ENCODE measurements at places on chromosomes 5 and 9. TPM values are rescaled to one million over a fixed set of nuclear protein-coding genes. Genes with fewer than 3 reads are reported as not detected.

The CDHR2 gene
- total RNA-seq = 0.12 TPM

The MYOT gene
- not detected for total RNA-seq

The PCDHB8 gene
- 0.30 TPM for total RNA-seq

The GPR21 gene
- not detected for total RNA-seq

The CDKN2B gene
- total RNA-seq = not detected

The BRINP1 gene
- 0.17 TPM for total RNA-seq

The ZNF354C gene
- 0.74 TPM for total RNA-seq

The FREM1 gene
- total RNA-seq = not detected

The IL7R gene
- 0.36 TPM for total RNA-seq

The ROPN1L gene
- total RNA-seq = 2.1 TPM

The GLDC gene
- total RNA-seq = 13.6 TPM

The RNF183 gene
- total RNA-seq = not detected

The PHF24 gene
- 0.14 TPM for total RNA-seq

The INSL4 gene
- total RNA-seq = 17.9 TPM

The PGM5 gene
- not detected for total RNA-seq

The UBAP1 gene
- total RNA-seq = 45.7 TPM

The NFX1 gene
- total RNA-seq = 34.8 TPM

The NRARP gene
- total RNA-seq = 2.5 TPM

The PIP5KL1 gene
- 1.6 TPM for total RNA-seq

The CD72 gene
- 0.16 TPM for total RNA-seq

Measured in A549 treated with Hydrocortisone at 1 μM for 4 hours (cell line).